ENCODE measurements at places on chromosomes 1 and 21.

- DNase-seq, result no peak
These were observed 60.3 kb upstream of the ZNF648 start for GRCh38 chr1:182121787-182122186.

GRCh38 chr1:117179471-117179870, 31.3 kb downstream of the VTCN1 start:
- no peak for DNase-seq

GRCh38 chr1:198280080-198280479, 123.3 kb downstream of the NEK7 start:
- no peak for DNase-seq

DNA sequence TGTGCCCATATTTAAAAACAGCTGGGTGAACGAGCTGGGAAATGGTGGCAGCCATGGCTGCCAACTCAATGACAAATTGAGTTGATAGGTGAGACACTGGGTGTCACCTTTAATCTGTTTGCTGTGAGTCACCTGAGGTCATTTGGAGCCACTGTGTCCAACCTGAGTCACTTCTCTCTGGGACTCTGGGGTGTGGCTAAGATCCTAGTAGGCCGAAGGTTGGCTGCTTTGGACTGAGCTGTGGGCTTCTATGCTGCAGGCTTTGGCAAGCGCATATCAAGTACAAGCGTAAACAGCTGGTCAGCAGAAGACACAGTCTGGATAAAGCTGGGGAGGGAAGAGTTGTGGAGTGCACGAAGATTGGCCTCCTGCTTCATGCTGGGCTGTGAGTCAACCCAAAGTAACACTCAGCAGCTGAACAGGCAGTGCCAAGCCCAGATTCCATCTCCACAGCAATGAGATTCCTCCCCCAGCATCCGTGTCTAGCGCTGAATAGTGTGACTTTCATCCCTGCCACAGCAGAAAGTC, 24.0 kb downstream of the TEX35 start:
- DNase-seq, result no peak

- no peak for DNase-seq
These were observed 3.8 kb upstream of the HES3 start for GRCh38 chr1:6239950-6240768.

GRCh38 chr1:77796695-77797405, 17.4 kb downstream of the MIGA1 start:
- no peak for DNase-seq

DNA sequence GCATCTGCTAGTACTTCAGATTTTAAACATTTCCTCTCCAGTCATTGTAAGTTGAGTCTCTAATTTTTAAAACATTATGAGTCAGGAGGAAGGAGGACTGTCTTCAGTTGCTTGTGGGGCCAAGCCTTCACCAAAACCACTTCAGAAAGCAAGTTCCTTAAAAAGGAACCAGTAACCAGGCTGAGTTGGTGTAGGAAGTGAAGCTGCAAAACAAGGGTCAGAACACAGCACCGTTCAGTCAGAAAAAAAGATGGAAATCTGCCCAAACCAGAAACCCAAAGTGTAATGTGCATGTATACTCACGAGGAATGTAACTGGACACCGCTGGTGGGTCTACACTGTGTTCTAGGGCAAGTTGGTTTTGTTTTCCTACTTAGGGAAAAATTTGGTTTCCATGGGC, 402.1 kb downstream of the SETD4 start:
- peak; percentile 58 for DNase-seq

- DNase-seq, result no peak
These were observed 75.4 kb upstream of the LRRC7 start for GRCh38 chr1:69492286-69492685.

GRCh38 chr1:26408604-26409003, 2.0 kb upstream of the LIN28A start:
- DNase-seq, result peak; percentile 49

DNA sequence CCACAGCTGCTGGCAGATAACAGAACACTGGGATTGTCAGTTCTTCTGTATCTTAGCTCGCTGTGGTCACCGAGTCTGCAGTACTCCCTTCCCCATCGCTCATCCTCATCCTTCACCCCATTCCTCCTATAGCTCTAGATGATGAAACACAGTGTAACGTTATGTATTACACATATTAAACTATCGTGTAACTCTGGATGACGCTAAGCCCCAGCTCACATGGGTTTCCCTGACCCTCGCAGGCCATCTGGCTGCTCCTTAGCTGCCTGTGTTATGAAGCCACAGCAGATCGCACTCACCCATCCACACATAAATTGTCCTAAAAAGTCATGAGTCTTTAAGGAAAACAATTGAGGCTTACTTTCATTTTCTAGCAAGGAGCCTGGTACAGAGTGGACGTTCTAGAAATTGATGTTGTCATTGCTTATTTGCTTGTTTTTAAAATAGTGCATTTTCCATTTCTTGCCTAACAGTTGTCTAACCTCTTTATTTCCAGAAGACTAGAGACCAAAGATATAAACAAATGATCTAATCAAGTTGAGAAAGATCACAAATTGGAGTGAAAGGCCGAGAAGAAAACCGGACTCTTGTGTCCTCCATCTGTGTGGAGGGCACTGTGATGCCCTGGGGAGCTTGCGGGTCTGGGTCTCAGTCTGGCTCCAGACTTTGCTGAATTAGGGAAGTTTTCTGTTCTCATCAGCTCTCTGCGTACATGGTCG, 24.3 kb upstream of the PCP4 start:
- no peak for DNase-seq

DNA sequence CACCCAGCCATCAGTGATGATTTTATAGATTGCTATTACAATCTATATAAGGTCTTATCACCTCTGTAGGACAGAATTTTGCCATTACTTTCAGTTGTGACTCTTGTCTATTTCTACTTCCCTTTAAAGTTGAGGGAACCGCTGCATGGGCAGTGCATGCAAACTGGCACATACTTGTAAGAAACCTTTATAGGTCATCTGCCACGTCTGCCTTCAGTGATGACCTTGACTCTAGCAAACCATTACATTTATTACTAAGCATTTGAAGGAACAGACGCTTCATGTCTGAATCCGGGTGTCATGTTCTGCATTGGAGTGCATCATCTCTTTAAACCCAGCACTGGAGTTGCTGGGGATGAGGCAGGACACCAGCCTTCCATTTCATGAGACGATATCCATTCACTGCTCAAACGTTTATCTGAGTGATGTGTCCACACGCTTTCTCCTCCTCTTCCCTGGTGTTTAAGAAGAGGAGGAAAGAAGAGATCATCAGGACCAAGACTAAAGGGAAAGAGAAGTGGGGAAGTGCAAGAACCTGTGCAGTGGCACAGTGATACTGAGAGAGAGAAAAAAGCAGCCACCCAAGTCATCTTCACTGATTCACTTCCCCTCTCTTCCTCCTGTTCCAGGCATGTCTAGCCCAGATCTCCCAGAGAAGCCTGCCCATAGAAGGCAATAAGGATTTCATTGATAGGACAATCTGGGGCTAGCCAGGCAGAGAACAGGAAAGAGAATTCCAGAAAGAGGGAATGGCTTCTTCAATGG, 14.1 kb downstream of the CCSAP start:
- DNase-seq, result no peak

DNA sequence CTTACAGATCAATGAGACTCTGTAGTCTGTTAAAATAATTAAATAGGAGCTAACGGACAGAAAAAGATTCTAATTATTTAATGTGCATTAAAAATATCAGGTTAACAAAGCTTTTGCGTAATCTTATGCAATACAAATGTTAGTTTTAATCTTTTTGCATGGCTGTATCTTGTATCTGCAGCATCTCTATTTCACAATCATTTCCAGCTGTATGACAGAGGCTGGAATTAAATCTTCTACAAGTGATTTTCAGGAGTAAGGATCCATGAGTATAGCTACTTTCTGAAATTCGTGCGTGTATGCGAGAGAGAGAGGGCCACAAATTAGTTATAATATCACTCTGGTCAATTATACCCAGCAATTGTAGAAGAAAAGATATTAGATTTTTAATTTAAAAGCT, 1446.8 kb downstream of the NCAM2 start:
- no peak for DNase-seq

- no peak for DNase-seq
These were observed 85.9 kb downstream of the TM2D1 start for GRCh38 chr1:61638911-61639605.

- DNase-seq, result no peak
These were observed 84.7 kb downstream of the BRINP2 start for GRCh38 chr1:177255411-177255810.

GRCh38 chr1:66728021-66728420, 24.2 kb upstream of the DYNLT5 start:
- DNase-seq, result no peak

DNA sequence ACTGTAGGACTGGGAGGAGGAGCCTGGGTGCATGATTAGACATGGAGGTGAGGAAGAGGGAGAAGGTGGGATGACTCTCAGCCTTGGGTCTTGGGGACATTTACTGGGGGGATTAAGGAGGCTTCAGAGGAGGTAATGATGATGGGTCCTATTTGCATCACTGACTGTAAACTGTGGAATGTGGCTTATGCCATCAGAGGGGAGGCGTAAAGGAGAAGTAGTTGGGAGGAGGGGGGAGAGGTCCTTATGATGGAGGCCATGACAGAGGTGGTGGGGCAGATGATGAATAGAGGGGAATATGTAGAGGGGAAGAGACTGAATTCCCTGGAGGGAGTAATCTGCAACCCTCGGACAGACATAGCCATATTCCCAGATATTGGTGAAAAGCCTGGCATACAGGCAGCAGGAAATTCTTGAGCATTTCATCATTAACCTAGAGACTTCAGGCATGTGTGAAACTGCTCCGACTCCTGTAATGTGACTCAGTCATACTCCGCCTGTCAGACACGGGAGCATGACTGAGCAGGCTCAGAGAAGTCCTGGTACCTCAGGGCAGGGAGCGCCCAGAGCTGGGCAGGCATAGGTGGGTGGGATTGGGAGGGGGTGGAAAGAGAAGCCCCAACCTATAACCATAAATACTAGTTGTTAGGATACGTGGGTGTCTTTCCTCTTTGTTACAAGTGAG, 8.0 kb upstream of the LCE5A start:
- no peak for DNase-seq

GRCh38 chr1:39753132-39754025, 14.7 kb downstream of the PPIE start:
- DNase-seq, result no peak

GRCh38 chr1:118618618-118619340, 369.4 kb downstream of the TBX15 start:
- no peak for DNase-seq

DNA sequence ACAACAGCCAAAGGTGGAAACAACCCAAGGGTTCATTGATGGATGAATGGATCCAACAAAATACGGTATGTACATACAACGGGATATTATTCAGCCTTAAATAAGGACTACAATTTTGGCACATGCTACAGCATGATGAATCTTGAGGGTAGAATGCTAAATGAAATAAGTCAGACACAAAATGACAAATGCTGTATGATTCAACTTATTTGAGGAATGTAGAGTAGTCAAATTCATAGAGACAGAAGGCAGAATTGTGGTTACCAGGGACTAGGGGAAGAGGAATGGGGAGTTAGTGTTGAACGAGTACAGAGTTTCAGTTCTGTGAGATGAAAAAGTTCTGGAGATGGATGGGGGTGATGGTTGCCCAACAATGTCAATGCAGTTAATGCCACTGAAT, 118.0 kb upstream of the PAXBP1 start:
- DNase-seq, result no peak

GRCh38 chr1:157090771-157091170, 8.8 kb downstream of the ETV3L start:
- DNase-seq, result no peak

- peak; percentile 74 for DNase-seq
These were observed 176.2 kb upstream of the RAB4A start for GRCh38 chr1:229094476-229095311.

DNA sequence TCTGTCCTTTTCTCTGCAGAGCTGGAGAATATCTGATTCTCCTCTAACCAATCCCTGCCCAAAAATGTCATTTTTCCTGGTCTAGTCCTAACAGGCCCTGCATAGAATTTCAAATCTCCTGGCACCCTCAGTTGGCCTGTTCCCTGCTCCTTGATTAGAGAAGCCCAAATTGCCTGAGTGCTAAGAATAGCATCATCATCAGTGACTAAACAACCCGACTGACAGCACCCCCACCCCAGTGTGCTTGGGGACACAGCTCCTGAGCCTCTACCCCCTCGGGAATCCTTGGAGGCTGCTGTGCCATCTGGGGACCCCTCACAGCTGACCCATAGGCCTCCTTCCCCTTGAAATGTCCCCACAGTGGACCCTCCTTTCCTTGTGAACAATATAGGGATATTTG, 94.4 kb downstream of the DDX20 start:
- DNase-seq, result no peak

DNA sequence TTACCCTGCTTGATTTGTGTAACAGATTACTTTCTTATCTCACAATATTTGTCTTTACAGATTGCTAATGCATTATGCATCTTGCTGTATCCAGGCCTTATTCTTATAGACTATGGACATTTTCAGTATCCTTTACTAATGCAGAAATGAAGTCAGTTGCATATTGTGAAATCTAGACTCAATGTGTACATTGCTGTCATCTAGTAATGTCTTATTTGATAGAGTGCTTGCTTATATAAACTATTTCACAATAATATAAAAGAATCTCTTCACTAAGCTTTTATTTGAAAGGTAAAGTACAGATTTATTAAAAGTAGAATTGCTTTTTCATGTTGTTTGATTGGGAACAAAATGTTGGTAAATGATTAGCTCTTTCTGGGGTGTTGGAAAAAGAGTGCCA, 39.6 kb downstream of the ALG6 start:
- no peak for DNase-seq

GRCh38 chr1:33685256-33685655, 178.6 kb upstream of the HMGB4 start:
- no peak for DNase-seq

GRCh38 chr1:21598904-21599303, 70.3 kb downstream of the RAP1GAP start:
- DNase-seq, result no peak

DNA sequence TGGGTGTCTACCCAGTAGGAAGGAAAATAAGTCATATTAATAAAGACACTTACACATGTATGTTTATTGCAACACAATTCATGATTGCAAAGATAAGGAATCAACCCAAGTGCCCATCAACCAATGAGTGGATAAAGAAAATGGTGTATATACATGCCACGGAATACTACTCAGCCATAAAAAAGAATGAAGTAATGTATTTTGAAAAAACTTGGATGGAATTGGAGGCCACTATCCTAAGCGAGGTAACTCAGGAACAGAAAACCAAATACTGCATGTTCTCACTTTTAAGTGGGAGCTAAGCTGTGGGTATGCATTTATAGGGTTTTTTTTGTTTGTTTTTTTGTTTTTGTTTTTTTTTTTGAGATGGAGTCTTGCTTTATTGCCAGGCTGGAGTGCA, 49.1 kb downstream of the VANGL2 start:
- no peak for DNase-seq

GRCh38 chr1:94055459-94056122, 65.4 kb downstream of the ABCA4 start:
- peak; percentile 26 for DNase-seq

DNA sequence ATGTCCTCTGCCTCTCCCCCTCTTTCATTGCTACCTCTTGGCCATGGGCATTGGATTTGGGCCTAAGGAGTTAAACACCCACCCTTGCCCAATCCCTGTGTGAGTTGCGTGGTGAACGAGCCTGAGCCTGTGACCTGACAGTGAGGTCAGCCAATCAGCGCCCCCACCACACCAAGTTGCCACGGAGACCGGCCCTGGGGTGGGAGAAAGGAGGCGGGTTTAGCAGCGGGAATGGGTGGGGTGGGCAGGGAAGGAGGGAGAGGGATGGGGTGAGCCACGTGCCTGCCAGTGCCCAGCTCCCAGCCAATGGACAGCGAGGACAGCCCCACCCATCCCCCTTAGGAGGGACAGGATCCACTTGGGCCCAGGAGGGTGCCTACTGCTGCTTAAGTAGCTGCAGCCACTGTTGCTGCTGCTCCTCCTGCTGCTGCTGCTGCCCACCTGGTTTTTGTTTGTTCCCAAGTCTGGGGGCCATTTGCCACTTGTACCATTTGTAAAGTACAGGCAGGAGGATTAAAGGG, 9.5 kb downstream of the ZBTB7B start:
- DNase-seq, result peak; percentile 77
